ENCODE measurements at places on chromosomes 11 and 22.

DNA sequence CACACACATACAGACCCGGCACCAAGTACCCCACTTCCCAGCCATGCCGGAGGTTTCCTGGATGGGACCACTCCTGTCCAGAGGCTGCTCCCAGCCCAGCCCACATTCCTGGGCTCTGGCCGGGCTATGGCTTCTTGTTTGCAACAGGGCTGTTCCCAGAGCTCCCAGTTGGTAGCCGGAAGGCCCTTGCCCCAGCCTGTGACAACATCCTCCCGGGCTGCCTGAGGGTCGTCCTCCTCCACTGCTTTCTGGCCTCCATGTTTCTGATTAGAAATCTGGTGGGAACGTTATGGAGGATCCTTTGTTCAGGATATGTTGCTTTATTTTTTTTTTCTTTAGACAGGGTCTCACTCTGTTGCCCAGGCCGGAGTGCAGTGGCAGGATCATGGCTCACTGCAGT, 952 bp upstream of the CYP2D6 start:
- DNase-seq = no peak

- no peak for DNase-seq
Observed at GRCh38 chr11:76047766-76048165, 158.5 kb downstream of the WNT11 start.

GRCh38 chr11:113249491-113249763, 65.0 kb upstream of the TTC12 start:
- no peak for DNase-seq

DNA sequence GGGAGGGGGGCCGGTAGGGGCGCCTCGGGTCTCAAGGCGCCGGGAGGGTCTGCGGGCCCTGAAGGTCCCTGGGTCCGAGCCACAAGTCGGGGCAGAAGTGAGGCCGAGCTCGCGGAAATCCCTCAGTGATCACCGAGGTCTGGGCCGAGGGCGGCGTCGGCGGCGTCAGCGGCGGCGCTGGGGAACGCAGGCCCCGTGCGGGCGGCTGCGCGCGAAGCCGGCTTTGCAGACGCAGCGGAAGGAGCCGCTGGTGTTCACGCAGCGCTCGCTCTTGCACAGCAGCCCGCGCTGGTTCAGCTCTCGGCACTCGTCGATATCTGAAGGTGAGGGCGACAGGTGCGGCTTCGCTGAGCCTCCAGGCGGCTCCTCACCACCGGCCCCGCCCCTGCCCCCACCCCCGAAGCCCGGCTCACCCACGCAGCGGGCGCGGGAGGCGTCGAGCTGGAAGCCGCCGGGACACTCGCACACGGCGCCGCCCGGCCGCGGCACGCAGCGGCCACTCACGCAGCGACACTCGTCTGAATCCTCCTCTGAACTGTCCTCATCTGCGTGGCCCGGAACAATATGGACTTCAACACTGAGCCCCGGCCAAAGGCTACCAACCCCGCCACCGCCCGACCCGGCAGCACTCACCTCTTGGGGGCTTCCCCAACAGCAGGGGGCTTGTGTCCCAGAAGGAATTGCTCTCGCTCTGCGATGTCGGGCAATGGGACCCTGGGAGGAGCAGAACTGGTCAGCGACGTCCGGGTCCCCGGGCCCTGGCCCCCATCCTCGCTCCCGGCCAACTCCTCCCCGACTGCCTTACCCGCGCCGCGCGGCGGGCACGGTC, 14.2 kb downstream of the SCYL1 start:
- no peak for DNase-seq

DNA sequence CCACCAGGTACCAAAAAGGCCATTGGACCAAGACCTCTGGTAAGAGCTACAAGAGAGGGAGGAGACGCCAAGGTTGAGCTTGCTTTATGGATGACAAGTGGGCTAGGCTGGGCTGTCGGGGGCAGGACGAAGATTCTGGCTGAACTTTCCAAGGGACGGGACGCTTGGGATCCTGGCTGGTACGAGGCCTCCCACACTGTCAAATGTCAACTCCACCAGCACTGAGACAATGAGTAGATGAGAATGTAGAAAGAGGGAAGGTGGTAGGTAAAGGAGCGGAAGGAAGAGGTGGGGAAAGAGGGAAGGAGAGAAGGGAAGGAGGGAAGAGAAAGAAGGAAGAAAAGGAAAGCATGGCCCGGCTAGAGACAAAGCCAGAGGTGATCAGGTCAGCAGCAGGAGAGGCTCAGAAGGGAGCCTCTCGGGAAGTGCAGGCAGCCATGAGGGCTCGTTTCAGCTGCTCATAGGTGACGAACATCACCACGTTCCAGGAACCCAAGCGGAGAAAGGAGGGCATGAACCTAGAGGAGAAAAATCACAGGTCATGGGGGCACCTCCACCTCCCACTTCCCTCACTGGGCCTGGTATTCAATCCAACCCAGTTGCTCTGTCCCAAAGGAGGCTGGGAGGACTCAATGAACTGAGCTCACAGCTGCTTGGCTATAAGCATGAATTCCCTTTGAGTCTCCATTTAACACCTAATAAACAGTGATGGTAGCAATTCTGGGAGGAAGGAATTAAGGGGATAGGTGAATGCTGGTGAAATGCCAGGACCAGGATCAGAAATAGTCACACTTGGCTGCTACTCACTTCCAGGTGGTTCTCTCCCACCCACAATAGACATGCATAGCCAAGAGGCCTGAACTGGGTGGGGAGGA, 7.8 kb downstream of the UCP2 start:
- DNase-seq = no peak

DNA sequence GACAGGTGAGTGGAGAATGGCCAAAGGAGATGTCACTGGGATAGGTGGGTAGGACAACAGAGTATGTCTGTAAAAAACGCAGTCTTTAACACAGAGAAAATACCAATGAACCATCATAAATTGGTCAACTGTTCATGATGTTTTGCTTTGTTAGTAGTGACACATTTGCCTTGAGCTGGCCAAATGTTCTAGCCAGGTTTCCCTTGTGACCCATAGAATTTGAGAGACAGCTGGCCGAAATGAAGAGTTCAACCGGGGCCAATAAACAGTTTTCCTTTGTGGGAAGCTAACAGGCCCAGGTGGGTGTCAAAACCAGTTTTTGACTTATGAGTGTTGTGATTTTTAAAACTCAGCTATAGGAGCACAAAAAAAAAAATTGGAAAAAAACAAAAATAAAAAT, 116.6 kb upstream of the BID start:
- no peak for DNase-seq

- DNase-seq = no peak
Observed at GRCh38 chr11:116274521-116274920, 498.3 kb downstream of the BUD13 start.

DNA sequence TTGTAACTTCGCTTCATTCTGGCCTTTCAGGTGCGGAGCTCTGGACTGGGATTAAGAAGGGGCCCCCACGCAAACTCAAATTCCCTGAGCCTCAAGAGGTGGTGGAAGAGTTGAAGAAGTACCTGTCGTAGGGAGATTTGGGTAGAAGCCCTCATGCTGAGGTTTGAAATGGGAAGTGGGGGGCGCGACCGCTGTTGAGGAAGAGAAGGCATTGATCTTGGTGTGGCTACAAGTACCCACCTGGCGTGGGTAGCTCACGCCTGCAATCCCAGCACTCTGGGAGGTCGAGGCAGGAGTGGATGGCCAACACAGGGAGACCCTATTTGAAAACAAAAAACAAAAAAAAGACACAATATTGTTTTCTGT, 779 bp downstream of the SELENOH start:
- no peak for DNase-seq

DNA sequence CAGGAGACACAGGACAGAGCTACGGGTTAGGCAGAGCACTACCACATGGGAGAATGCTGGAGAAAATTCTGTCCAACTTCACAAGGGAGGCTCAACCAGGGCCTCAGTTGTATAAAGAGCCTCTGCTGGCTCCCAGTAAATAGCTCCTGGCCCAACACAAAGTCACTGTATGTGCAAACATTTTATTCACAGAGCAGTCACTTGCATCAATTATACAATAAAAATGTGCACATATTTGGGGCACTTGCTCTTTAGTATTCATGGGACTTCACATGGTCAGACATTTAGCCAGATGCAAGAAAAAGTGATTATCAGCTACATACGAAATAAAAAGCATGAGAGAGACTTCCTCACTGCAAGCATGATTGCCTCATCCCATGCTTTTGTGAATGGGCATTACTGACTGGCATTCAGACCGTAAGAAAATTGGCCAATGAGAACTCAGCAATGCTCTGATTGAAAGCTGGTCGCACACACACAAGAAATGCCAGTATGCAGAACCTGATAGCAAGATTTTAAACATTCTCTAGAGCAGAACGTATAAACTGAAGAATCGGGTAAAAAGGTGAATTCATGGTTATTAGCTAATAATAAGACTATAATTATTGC, 39.4 kb downstream of the BLID start:
- DNase-seq = no peak

DNA sequence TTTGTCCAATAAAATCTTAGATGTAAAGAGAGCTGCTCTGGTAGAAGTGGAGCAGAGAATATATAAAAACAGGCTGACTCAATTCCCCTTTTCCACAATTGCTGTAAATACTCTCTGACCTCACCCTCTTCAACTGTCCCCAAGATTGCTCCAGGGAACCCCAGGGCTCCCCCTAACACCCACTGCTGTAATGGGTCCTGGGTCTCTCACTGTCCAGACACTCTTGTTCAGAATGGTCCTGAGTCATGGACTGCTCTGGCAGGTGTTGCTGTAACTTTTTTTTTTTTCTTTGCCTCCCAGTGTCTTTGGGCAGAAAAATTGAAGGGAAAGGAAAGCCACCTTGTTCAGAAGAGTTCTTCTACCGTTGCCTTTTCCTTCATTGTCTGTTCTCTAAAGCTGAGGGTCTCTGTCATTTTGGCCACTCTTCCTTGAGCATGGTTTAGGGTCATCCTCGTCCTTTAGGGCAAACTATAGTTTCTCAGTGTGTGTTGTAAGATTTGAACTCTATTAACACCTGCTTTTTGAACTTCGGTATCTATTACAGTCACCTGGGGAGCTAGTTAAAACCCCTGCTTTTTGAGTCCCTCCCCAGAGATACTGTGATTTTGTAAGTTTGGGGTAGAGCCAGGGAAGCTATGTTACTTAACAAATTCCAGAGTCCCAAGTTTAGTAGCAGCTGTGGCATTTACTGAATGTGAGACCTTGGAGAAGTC, 209.5 kb downstream of the NAV2 start:
- DNase-seq = no peak

DNA sequence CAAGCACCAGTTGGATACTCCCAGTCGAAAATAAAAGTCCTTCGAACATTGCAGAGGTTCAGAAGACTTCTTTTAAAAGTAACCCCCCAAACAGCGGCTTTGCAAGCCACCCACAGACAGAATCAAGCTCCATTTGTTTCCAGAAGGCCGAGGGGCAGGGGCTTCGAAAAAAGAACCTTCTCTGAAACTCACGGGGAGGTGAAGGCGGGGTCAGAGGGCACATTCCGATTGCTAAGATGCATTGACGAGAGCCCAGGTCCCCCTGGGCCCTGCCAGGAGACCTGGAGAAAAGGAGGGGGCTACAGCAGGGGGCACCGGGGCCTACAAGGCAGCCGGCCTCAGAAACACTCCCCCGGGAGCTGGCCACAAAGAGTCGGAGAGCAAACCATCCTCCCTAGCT, 306.8 kb downstream of the MN1 start:
- no peak for DNase-seq

DNA sequence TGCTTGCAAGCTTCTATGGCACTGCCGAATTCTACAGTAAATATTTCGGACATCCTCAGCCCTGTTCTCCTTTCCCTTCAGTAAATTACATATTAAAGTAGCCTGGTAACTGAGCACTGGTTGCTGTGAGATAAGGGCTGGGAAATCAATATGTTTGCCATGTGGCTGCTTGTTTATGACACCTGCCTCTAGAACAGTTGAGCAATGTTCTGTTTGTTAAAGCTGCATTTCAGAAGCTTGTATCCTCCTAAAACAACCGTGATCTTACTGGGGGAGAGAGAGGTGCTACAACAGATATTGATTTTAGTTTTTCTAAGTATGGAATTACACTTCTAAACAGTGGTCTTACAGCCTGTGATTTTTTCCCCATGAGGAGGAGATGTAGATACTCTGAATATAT, 39.4 kb downstream of the ZBTB16 start:
- no peak for DNase-seq

- no peak for DNase-seq
Observed at GRCh38 chr11:1453611-1454034, 33.0 kb downstream of the MOB2 start.

- no peak for DNase-seq
Observed at GRCh38 chr22:31556627-31557203, 60.4 kb downstream of the SFI1 start.

DNA sequence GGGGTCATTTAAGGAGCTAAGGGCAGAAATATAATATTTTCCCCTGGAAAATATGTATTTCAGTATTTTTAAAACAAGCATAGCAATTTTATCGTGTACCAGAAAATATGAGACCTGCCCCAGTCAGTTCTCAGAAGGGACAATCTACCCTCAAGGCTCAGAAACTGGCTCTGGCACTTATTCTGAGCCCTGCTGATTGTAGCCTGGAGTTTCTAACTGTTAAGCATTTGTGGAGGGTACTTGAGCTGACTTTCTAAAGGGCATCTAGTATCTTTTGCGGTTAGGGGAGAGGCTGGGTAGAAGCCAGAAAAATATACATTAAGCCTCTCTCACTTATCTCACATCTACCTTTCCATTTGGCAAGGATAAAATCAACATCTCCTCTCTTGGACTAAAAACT, 71.3 kb upstream of the FSHB start:
- no peak for DNase-seq

- DNase-seq = no peak
Observed at GRCh38 chr11:19579957-19580356, 132.7 kb upstream of the NAV2 start.

DNA sequence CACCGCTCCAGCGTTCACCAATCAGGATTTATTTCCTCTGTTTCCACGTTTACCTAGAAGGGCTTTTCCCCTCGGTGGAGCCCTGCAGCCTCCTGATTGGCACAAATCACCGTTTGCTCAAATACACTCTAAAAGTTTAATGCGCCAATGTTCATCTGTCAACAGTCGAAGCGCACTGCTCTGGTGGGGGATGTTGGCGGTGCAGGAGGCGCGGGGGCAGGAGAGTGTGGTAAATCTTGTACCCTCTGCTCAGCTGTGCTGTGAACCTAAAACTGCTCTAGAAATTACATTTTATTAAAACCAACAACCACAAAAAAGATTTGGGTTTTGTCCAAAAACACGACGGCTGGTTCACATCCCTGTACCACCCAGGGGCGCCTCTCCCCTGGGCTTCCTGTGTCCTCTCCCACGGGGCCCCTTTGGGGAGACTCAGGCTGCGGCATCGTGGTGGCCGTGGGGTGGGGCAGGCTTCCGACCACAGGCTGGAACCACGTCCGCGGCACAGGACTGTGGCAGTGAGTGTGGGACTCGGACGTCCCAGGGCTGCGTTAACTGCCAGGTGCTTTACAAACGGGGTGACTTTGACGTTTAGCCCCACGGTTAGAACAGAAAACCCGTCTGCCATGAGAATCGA, 13.5 kb downstream of the TTLL8 start:
- DNase-seq = no peak
